ENCODE measurements at places on chromosomes 16 and 17.

- peak; percentile 63 for DNase-seq
Observed at GRCh38 chr17:82246365-82247181, 17.7 kb downstream of the SLC16A3 start.

DNA sequence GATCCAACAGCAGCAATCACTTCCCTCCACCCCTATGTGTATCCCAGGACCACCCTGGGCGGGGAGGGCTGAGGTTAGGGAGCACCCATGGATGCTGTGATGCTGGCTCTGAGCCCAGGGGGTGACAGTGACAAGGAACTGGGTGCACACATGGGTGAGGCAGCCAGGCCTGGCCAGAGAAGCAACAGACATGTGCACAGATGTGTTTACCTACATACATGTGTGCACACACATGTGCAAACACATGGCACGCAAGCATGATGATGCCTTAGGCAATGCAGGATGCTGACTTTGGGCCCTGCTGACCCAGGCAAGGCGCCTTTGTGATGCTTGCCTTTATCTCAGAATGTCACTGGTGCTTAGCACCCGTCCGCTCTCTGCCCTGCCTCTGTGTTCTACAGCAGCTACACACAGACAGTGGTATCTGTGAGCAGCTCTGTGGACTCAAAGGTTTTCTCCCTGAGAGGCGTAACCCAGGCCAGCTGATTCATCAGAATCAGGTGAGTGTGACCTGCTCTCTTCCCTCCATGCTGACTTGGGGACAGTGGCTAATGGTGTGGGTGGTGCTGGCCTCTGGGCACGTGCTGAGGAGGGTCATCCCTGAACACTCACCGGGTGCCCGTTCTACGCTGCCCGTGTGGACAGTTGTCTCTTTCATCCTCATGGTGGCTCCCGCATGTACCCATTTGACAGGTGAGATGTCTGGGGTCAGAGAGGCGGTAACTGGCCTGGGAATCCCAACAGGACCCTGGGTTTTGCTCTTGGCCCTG is 38.5 kb upstream of the KSR1 start:
- no peak for DNase-seq

DNA sequence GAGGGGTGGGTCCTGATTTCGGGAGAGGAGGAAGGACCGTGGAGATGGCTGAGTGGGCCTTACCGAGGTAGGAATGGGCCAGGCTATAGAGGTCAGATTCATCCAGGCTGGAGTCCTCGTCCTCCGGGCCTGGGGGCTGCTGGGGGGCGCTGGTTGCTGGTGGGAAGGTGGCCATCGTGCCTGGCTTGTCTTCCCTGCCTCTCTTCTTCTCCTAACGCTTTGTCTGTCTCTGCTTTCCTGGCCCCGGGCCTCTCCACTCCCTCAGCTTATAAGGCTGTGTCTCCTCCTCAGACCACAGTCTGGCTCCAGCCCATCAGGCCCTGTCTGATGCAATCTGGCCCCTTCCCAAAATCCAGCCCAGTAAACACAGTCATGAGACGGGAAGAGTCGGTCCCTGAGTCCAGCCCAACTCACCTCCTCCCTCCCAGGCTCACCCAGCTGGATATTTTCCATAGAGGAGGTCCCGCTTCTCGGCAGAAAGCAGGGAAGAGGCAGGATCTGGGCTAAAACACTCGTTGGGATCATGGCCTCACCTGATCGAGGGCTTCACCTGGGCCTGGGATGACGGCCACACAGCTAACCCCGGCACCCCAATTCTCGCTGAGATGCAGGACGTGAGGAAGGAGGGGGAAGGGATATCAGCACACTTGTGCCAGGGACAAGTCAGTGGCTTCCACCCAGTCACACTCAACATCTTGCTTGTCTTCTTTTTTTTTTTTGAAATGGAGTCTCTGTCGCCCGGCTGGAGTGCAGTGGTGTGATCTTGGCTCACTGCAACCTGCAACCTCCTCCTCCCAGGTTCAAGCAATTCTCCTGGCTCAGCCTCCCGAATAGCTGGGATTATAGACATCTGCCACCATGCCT is at the start of gene NUPR1:
TSS of gene NUPR1 (minus strand) at position 242 of the 864 bp plus-strand sequence. CDS start at position 175, 67 bp downstream.
- DNase-seq = peak; percentile 97

GRCh38 chr17:81200695-81201580 is 21.8 kb downstream of the CEP131 start:
- DNase-seq = peak; percentile 72

GRCh38 chr17:35252651-35253050 is 9.8 kb downstream of the SLFN5 start:
- no peak for DNase-seq

DNA sequence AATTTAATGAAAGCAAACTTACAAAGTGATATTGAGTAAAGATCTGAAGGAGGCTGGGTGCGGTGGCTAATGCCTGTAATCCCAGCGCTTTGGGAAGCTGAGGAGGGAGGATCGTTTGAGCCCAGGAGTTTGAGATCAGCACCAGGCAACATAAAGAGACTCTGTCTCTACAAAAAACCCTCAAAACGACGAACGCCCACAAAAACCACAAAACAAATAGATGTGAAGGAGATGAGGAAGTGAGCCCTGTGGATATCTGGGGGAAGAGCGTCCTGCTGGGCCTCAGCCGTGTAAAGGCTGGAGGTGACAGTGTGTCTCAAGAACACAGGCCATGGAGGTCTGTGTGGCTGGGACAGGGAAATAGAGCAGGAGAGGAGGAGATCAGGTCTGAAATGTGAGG is 68.8 kb downstream of the ITFG1 start:
- DNase-seq = no peak

- no peak for DNase-seq
Observed at GRCh38 chr17:60059082-60059481, 19.6 kb downstream of the HEATR6 start.

DNA sequence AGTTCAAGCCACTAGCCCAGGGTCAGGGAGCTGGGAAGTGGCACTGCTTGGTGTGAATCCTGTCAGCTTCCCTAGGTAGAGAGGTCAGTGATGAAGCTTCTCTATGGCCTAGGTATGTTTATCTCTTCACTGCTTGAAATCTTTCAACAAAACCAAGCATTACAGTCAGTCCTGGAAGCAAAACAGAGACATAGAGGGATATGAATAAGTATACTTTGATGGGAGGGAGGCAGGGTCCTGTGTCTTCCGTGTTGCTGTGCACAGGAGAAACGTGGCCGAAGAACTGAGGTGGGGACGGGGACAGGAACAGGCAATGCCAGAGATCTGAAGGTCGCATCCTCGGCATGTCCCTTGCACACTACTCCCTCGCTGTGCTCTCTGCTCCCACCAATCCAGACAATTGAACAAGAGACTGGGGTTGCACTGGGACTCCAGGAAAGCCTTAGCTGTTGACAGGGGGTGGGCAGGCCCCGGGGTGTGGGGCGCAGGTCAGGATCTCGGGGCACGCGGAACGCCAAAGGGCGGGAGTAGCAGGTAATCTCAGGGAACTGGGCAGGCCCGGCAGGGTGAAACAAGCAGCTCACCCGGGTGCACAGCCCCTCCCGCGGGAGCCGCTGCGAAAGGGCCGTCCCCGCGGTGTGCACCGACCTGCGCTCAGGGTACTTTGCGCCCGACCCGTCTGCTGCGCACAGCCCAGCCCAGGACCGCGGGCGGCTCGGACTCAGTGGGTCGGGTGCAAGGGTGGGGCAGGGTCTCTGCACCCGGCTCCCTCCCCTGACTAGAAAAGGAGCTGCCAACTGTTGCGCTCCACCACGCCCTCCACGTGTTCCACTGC is at the start of gene MT1H:
TSS of gene MT1H (plus strand) at position 810 of the 835 bp plus-strand sequence. CDS start 71 bp downstream, outside the sequence.
- DNase-seq = no peak
